ENCODE measurements at places on chromosomes 1 and 21.

GRCh38 chr1:37616330-37616729 lies 18.4 kb downstream of the RSPO1 start:
- no peak for DNase-seq

DNA sequence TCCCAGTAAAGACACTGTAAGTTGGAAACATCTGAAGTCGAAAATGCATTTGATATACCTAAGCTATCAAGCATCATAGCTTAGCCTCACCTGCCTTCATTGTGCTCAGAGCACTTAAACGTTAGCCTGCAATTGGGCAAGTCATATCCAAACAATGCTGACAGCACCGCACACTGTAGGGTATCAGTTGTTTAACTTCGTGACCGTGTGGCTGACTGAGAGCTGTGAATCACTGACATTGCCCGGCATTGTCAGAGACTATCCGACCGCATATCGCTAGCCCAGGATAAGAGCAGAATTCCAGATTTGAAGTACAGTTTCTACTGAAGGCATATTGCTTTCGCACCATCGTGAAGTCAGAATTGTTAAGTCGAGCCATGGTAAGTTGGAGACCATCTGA lies 41.5 kb downstream of the GALNT2 start:
- DNase-seq, result no peak

GRCh38 chr1:160251687-160252526 lies 10.4 kb downstream of the DCAF8 start:
- DNase-seq, result peak; percentile 46

GRCh38 chr1:29390075-29390474 lies 153.8 kb downstream of the PTPRU start:
- no peak for DNase-seq

GRCh38 chr21:25862112-25862511 lies 127.3 kb downstream of the GABPA start:
- DNase-seq, result no peak

GRCh38 chr21:43005635-43006034 lies 31.3 kb downstream of the PKNOX1 start:
- DNase-seq, result no peak

DNA sequence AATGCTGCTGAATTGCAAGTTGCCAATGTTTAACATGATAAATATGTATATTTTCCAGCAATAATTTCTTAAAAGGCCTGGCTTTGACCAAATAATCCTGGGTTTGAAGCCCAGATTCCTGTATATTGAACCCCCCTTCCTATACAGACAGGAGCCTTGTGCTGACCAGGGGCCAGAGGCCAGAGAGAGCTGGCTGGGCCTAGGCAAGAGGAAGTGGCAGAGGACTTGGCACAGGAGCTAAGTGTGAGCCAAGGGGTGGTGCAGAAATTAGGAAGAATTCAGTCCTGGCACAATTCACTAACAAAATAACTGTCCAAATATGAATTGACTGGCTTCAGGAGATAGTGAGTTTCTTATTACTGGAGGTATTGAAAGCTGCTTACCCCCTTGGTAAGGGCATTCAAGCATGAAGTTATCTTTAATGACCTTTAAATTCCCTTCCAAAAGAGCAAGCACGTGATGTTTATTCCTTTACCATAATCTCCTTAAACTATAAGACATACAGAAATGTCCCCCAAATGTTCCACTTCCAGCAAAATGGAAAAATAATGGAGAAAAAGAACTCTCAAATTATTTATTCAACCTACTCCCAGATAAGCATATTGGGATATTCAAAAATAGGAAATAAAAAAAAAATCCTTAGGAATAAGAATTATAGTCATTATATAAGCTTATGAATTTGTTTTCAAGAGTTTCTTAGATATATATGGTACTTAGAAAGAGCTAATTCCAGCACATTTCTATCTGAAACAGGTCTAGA lies 26.6 kb downstream of the NIBAN1 start:
- DNase-seq, result no peak

GRCh38 chr1:9400425-9401079 lies 107.9 kb downstream of the SPSB1 start:
- DNase-seq, result no peak

- peak; percentile 69 for DNase-seq
These were observed at the start of gene EFNA3 for GRCh38 chr1:155078469-155079209. TSS of gene EFNA3 (plus strand) at chr1:155078837. CDS start at chr1:155078942, 105 bp downstream.

GRCh38 chr1:5664081-5664768 lies 328.0 kb downstream of the NPHP4 start:
- DNase-seq, result no peak

GRCh38 chr1:49465486-49466185 lies 558.1 kb downstream of the AGBL4 start:
- no peak for DNase-seq

DNA sequence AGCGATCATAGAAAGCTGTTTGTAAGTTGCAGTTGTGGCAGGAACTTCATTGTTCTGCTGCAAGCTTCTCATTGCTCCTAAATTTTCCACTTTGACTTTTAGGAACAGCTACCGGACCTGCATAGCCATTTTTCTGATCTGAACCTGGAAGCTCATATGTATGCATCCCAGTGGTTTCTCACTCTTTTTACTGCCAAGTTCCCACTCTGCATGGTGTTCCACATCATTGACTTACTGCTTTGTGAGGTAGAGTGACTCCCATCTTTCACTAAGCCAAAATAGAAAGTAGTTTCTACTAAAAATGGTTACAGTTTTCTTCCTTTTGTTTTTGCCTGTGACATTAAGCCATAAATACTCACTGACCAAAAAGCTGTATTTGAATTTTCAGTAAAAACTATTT lies 254.2 kb downstream of the GPR52 start:
- DNase-seq, result no peak

DNA sequence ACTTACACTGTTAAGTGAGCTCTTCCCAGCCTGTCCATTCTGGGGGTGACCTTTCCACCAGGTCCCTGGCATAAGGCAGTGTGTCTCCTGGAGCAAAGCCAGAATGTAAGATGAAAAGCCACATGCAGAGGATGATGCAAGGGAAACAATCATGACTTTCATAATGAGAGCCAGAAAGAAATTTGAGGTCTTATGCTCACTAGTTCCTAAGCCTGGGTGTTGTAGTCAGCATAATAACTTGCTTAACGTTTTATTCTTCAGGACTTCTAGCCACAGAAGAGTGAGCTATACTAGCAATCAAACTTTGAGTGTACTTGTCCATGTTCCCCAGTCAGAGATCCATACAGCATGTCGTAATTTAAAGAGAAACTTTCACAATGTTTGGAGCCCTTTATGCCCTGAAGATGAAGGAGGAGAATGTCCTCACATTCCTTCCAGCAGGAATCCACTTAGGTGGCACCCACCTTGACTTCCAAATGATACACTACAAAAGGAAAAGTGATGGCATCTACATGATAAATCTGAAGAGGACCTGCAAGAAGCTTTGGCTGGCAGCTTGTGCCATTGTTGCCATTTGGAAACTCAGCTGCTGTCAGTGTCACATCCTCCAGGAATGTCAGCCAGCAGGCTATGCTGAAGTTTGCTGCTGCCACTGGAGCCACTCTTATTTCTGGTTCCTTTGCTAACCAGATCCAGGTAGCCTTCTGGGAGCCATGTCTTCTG lies 60.5 kb upstream of the FOXD3 start:
- DNase-seq, result no peak

All from SJSA1 (cell line).